GM12878 (cell line): ENCODE measurements at places on chromosomes 11 and 22.

GRCh38 chr11:45150301-45150700 is 3.9 kb downstream of the PRDM11 start:
- no peak for DNase-seq

GRCh38 chr11:128232588-128232987 is 354.8 kb downstream of the ETS1 start:
- DNase-seq, result no peak

GRCh38 chr11:66852466-66853241 is 4.2 kb upstream of the LRFN4 start:
- no peak for DNase-seq

DNA sequence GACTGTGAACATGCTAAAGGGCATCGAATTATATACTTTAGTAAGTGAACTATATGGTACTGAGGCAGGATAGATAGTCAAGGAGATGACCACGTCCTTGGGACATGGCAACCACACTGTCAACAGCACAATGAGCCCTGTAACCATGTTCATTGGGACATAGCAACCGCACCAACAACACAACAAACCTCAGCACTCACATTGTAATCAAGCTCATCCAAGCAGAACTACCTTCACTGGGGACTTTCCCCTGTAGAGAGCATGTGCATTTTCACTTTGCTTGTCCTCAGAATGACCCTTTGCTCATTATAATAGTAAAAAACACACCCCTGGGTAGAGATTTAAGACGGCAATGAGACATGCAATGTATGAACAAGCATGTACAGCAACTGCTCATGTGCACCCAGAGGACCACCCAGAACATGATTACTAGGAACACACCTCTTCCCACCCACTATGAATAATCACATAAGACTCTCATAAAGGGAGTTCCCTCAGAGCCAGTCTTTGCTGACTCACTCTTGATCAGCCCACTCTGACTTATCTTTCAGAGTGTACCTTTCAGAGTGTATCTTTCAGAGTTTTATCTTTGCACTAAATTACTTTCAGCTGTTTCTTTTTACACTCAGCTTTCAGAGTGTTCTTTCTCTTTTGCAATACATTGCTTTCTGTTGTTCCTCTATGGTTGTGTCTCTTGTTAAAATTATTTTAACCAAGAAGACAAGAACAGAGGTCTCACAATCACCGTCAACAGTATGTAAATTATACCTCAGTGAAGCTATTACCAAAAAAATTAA is 4.1 kb upstream of the PLAAT2 start:
- DNase-seq, result peak; percentile 95

GRCh38 chr11:124194293-124195188 is 11.4 kb downstream of the OR10D3 start:
- no peak for DNase-seq

DNA sequence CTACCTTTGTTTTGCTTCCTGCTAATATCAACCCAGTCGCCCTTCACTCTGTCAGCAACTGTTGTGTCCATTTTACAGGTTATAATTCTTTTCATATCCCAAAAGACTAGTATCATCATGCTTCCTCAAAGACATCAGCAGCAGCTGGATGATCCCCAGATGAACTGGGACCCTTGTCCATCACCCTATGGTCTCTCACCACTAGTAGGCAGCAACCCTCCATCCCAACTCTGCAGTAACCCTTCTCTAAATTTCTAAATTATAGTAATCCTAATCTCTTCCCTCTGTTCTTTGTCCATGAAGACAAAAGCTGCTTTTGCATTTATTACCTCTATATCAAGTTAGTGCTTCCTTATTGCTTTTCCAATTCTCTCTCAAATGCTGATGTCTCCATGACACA is 1025.8 kb downstream of the FAM181B start:
- DNase-seq, result no peak

DNA sequence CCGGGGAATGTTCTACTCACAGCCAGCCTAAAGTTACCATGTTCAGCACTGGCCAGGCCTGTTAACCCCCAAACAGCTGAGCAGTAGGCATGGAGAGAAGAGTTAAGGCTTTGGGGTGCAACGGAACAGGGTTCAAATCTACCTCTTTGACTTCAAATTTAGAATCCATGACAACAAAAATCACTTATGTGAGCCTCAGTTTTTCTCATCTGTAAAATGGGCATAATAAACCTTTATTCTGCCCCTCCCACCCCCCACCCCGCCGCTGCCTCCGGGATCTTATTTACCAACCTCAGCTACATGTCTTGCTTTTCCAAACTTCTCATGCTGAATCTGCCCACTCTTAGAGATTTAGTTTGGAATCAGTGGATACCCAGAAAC is 112.8 kb upstream of the CRYBB3 start:
- no peak for DNase-seq

GRCh38 chr11:12205330-12205729 is 94.9 kb downstream of the MICAL2 start:
- DNase-seq, result no peak

DNA sequence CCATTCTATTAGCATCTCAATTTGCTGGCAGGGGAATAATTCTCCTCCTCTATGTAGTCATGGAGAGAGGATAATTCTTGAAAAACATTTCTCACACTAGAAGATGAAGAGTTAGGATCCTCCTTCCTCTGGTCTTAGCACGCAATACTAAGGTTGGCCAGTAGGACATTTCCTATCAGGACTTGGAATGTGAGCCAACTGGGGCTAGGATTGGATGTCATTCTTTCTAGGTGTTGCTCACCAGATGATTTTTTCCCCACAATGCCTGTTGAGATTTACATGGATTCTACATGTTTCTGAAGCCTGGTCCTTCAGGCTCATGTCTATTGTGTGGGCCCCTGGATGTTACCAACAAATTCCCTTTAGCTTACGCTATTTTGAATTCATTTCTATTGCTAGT is 28.0 kb downstream of the SLN start:
- DNase-seq, result no peak

DNA sequence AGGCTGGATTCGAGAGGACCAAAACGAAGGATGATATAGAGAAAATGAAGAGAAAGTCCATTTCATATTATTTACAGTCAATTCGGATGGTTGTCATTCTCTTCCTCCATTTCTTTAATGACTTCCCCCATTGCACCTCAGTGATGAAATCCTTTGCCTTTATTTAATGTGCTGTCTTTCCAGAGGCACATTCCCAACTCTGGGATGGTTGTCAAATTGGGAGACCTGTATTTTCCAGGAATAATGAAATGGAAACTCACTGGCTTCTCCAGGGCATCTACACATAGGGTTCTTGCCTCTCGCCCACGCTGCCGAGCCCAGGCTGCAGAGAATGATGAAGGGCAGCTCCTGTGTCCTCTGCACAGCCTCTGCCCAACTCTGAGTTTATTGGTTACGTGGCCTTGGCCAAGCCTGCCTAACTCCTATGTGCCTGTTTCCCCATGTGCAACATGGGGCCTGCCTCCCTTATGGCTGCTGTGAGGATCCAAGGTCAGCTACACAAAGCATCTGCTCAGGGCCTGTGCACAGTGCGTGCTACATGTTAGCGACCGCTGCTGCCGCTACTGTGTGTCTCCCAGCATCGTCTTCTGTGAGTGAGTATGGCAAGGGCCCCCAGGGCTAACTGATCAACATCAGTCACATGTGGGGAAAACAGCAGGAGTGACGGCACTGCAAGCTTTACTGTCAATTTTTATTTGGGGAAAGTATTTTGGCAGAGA is 81.5 kb upstream of the BID start:
- DNase-seq, result no peak

- no peak for DNase-seq
These were observed 10.3 kb upstream of the RAC2 start for GRCh38 chr22:37254209-37254866.

GRCh38 chr11:8870411-8871170 is 40.4 kb upstream of the AKIP1 start:
- no peak for DNase-seq

DNA sequence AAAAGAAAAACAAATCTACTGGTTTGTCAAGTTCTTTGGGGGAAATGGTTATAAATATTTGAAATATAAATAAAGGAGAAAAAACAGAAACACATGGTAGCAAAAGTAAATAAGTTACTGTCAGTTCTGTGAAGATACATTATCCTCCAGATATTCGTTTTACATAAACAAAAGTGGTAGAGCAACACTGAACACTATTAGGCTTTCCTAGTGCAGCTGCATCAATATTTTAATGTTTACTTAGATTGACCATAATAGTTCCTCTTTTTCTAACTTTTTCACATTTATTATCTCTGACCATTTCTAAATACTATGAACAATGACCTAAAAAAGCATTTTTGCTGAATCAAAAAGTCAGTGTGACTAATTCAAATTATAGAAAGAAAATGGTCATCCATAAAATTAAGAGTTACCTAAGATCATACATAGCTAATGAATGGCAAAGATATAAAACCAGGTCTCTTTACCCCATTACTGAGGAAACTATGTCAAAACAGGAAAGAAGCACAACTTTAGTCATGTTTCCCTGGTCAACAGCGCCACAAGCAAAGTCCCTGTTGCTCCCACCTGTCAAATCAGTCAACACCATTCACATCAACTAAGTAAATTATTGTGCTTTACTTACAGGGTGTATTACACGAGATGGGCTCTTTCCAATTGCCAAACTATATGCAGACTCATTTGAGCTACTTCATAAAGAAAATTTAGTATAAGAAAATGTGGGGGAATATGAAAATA is 38.5 kb downstream of the SBF2 start:
- DNase-seq, result no peak

- DNase-seq, result no peak
These were observed 61.2 kb downstream of the SHANK2 start for GRCh38 chr11:71191201-71191600.

GRCh38 chr11:74670171-74670570 is 61.1 kb downstream of the CHRDL2 start:
- DNase-seq, result no peak

DNA sequence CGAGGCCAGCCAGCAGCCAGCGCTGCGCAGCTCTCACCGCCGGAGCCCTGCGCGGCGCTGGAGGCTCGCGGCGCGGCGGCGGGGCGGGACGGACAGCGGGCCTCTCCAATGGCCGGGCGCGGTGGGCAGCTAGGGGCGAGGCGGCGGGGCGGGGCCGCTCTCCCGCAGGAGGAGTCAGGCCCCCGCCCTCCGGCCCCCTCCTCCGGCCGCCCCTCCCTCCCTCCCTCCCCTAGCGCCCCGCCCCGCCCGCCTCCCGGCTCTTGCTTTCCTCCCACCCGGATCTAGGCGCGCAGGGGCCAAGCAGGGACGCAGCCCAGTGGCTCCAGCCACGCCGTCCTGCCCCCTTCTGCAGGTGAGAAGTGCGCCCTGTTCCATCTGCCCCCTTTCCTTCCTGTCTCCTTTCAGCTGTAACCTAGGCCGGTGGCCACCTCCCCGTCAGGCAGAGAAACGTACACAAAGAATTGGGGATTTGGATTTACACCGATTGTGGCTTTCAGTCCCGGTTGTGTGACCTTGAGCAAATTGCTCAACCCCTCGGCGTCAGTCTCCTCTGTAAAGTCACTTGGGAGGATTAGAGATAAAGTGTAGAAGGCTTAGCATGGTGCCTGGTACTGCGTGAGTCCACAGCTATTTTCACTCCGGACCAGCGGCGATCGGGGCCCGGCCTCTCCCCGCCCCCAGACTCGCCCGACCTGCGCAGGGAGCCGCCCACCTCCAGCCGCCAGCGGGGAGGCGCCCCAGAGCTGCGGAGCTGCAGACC is at the start of gene FZD4:
Gene FZD4 (minus strand): TSS at position 35 of the 760 bp plus-strand sequence. CDS start 310 bp downstream, outside the sequence.
- peak; percentile 5 for DNase-seq

GRCh38 chr22:19827341-19828034 is 27.2 kb downstream of the GNB1L start:
- no peak for DNase-seq

DNA sequence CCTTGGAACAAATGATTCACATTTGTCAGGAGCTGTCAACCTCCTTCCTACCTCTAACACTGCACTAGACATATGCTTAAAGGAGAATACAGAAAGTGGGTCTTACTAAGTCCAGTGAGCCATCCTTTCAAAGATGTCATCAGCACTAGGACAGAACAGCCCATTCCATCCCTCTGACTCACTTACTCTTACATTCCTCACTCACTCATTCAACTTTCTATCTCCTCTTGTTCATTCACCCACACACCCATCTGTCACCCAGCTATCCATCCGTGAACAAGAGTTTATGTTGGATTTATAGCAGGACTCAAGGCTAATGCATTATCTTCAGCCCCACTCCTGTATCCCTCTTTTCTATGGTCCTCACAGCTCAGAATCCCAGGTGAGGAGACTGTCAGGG is 9.1 kb downstream of the INSC start:
- no peak for DNase-seq

DNA sequence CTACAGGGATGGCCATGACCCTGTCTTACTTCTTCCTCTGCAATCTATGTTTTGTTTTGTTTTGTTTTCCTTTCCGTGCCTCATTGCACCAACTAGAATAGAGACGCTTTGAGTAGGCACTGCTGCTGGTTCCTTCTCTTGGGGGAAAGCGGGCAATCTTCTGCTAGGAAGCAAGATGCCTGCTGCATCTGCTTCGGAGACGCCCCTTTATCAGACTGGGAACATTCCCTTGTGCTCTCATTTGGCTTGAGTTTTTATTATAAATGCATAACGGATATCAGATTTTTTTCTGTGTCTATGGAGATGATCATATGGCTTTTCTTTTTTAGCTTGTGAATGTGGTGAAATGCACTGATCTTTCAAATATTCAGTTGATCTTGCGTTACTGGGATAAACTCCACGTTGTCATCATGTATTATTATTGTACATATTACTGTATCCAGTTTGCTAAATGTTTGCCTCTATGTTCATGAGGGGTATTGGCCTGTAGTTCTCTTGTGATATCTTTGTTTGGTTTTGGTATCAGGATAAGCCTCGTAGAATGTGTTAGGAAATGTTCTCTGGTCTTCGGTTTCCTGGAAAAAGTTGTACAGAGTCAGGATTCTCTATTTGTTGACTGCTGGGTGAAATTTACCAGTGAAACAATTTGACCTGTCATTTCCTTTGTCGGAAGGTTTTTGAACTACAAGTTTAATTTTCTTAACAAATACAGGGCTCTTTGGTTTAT is 23.4 kb upstream of the KRTAP5-6 start:
- DNase-seq, result no peak

GRCh38 chr11:10751581-10751940 is 515 bp downstream of the CTR9 start:
- DNase-seq, result no peak
